ENCODE measurements at places on chromosomes 2 and 18.

DNA sequence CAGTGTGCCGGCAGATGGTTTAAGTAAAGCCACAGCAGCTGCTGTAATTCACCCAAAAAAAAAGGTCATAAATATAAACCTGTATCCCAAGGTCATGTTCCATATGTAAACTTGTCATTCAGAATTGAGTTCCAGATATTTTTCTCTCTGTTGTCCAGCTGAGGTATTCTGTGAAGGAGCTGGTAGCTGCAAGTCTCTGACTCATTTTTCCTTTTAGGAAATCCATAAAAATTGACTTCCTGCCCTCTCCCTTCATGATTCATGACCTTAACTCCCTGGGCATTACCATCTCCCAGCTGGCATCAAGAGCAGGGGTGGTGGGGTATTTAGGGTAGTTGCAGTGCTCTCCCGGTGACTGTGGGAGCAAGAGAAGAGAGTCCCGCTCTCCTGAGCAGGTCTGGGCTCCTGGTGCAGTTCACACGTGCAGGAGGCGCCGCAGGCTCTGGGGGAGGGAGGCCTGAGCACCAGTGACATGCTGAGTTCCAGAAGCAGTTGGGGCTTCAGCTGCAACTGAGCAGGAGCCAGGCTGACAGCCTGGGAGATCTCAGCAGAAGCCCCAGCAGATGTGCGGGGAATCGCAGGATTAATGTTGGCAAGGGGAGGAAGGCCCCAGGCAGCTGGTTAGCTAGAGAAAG, 192.6 kb downstream of the MGAT5 start:
- DNase-seq, result no peak

DNA sequence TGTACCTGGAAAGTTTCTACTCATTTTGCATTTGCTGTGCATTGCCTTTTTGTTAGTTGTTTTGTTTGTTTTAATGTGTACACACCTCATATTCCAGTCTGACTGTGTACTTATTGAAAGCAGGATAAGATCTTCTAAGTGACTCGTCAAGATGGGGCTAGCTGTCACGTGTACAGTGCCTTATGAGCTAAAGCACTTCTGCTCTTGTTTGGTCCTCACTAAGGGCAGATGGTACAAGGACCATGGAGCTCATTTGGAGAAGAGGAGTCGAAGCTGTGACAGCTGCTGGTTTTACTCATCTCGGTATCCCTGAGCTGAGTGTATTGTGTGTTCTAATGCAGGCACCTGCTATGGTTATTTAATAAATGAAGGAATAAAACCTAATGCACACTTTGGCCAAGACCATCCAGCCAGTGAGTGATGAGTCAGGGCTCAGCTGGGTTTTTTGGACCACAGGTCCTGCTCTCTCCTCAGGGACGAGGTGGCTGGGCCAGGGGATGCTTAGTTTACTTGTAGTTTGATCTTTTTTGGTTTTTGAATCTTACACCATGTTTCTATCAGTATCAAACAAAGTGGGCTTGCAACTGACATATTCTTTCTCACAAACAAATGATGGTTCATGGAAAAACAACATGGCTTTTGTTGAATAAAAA, 152.5 kb upstream of the APCDD1 start:
- no peak for DNase-seq

DNA sequence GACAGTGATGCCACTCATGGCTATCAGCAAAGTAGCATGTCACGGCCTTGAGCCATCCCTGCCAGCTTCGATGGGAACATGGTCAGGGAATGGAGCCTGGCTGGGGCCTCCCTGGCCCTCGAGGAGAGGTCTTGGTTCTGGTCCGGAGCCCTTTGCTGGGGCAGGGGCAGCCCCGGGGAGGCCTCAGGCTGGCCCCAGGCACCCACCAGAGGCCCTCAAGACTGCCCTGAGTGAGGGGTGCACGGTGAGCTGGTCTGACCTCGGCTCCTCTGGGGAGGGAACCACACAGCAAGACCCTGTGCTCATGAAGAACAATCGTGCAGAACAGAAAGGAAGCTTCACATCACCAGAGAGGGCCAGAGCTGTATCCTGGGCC, 75.2 kb upstream of the OTOS start:
- DNase-seq, result no peak

DNA sequence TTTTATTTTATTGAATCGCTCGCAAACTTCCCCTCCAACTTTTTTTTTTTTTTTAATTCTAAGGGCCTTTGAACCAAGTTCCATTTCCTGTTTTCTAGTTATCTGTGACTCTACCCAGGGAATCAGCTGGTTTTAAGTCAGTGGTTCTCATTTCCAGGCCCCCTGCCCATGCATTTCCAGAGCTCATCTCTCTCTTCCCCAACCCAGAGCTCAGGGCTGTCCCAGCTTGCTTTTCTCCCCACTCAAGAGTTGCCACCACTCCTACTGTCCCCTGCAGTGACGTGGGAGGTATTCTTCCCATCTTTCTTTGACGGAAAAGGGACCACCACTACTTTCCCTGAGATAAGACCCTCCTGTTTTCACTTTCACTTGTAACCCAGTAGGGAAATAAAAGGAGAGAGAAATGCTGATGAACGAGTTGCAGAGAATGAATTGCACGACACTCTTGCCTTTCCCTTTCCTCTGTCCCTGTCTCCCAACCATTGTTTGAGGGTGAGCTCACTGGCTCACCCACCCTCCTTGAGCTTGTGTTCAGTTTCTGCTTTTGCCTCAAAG, 42.1 kb downstream of the TET3 start:
- DNase-seq, result no peak

DNA sequence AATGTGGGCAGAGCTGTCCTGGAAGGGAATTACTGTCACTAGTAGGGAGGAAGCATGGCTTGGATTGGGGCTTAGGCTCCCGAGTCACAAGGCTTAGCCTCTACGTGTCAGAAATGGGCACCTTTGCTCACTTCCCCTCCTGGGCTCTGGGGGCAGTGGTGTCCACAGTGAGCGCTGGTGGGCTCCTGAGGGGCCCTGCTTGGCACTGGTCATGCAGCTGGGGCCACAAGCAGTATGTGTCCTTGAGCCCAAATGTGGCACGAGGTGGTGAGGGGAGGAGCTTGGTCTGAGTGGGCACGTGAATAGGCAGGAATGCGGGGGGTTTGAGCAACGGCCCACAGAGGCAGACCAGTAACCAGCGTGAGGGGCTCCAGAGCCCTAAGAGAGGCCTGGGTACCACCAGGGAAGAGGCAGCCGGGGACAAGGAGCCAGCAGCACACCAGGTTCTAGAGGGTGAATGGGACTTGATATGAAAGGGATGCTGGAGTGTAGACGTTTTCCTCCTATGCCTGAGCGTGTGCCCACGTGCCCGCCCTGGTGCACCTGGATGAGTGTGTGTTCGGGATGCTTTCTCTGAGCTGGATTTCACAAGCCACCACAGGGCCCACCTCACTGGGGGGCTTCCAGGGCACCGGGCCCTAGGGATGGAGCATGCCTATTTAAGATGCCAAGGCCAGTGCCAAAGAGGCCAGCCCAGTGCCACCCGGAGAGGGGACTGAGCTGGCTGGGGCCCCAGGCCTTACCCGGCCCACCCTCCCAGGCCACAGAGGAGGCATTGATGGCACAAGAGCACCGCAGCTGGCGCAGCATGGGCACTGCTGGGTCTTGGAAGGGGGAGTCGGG, 22.8 kb upstream of the PTMA start:
- no peak for DNase-seq

GRCh38 chr2:170190172-170190571, 12.2 kb downstream of the MYO3B start:
- no peak for DNase-seq

- peak; percentile 68 for DNase-seq
Measured at GRCh38 chr2:4020153-4020552, 316.8 kb downstream of the DCDC2C start.

DNA sequence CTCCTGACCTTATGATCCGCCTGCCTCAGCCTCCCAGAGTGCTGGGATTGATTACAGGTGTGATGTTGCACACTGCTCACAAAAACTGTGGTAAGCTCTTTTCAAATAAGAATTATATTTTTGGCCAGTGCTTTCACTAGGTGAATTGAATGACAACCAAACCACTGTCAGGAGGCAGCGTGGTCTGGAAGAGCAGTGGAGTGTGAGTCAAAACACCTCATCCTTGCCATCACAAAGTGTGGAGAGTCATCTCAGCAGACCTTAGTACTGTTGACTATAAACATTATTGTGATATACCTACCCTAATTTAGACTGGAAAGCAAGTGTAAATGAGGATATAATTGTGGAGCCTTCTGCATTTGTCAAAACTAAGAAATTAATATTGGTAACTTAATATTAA, 61.3 kb downstream of the UBE2E3 start:
- no peak for DNase-seq

GRCh38 chr2:105409717-105410116, 10.9 kb upstream of the FHL2 start:
- peak; percentile 58 for DNase-seq

DNA sequence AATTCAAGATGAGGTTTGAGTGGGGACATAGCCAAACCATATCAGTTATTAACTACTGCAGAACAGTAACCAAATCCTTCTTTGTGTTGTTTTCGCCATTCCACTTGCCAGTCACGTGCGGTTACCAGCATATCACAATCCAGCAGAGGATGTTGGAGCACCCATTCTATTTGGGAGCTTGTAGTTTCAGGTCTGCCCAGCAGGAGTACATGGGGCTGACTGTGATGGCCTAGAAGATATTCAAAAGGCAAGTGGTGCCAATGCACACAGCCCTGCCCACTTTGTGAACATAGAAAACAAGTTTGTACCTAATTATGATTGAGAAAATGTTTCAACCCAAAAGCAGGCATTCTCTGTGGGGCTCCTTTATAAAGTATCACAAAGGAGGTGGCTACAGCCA, 57.0 kb downstream of the ZNF519 start:
- DNase-seq, result no peak

- DNase-seq, result no peak
Measured at GRCh38 chr2:17640406-17640805, 99.9 kb downstream of the VSNL1 start.

DNA sequence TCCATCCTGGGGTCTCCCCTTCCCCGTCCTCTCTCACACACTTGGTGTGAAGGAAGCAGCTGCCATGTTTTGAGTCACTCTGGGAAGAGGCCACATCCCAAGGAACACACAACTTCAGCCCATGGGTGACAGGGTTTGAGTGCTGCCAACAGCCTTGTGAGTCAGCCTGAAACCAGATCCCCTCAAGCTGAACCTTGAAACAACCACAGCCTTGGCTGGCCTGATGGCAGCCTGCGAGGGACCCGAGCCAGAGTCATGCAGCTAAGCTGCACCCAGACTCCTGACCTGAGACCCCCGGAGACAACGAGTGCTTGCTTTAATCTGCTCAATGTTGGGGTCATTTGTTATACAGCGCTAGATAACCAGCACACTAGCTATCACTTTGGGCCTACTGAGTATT, 19.3 kb upstream of the MC2R start:
- DNase-seq, result no peak

DNA sequence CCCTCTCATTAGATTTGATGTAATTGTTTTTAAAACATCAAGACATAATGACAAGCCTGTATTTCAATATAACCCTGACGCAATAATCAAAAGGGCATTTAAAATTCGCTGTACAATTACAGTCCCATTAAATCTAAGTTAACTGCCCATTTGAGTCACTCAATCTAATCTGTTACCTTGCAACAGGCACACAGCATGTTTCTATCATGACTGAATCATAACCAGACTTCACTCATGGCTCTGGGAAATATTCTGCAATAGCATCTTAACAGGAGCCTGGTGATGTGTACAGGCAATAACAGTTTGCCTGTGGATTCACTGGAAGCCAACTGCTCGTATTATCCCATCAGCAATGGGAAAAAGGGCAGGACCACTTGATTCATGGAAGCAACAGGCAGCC, 142.3 kb upstream of the NCKAP5 start:
- DNase-seq, result peak; percentile 65

DNA sequence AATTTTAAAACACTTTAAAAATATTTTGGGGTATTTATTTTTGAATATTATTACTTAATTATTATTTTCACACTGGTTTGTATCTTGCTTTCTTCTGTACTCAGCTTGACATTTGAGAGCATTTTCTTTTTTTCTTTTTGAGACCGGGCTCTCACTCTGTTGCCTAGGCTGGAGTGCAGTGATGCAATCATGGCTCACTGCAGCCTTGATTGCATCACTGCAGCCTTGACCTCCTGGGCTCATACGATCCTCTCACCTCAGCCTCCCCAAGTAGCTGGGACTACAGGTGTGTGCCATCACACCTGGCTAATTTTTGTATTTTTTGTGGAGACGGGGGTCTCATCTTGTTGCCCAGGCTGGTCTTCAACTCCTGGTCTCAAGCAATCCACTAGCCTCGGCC, 79.9 kb upstream of the DLX2 start:
- no peak for DNase-seq

DNA sequence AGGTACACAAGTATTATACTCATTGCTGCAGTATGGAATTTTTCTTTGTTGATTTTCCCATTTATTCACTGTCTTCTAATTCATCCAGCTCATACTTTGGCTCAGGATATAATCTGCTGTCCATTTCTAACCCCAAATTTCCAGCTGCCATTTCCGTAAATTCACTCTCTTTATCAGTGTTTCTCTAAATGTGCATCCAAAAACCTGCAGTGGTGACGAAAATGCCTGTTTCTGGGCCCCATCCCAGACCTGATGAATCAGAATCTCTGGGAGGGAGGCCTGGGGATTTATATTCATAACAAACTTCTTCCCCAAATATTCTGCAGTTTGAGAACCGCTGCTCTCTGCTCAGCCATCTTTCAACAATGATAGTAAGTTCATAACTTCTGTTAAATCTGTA, 86.6 kb downstream of the VWC2L start:
- no peak for DNase-seq

GRCh38 chr18:9685615-9685890, 22.5 kb upstream of the RAB31 start:
- no peak for DNase-seq

DNA sequence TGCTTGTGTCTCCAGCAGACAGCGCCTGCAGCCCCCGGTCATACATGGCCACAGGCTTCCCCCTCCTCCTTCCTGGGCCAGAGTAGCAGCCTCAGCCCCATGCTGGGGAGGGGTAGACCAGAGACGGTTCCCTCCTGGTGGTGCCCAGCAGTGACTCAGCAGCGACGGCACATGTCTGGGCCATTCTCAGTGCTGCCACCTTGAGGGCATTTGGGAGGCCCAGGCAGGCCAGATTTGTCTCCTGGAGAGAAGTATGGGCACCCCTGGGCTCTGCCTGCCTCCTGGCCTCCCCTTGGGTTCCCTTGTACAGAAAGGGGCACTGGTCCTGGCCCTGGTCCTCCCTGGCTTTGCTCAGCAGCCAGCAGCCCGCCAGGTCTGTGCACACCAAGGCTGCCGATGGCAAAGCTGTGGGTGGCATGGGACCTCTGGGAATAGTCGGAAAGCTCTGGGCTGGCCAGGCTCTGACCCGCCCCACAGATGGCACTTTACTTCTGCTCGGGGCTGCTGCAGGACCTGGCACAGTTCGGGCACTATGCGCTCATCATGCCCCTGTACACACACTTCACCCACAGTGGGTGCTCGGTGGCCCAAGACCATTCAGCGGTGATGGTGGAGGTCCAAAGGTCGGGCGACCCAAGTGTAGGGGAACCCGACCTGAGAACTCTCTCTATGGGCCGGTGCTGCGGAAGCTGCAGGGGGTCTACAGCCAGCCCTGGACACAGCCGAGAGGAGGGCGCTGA, 11.4 kb upstream of the ALPI start:
- no peak for DNase-seq
